ENCODE measurements at places on chromosomes 6 and 20.

DNA sequence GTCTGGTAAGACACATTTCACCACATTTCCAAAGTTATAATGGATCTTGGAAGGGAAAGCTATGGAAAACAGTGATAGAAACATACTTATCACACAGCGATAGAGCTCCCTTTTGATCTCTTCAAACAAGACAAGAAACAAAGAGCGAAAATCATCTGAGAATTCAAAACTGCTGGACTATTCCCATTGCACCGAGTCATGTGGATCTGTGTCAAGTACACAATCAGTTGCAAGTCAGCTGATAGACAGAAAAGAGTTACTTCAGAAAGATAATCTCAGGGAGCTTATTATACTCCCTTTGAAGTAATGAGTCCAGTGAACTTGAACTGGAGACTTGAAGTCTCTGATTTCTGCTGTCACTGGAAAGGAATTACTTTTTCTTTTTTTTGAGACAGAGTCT, 89.7 kb upstream of the GCM1 start:
- DNase-seq = peak; percentile 38

GRCh38 chr6:31797588-31797987, 2.0 kb upstream of the VARS1 start:
- DNase-seq = no peak

- DNase-seq = no peak
Observed at GRCh38 chr6:122476131-122476530, 4.5 kb upstream of the SERINC1 start.

DNA sequence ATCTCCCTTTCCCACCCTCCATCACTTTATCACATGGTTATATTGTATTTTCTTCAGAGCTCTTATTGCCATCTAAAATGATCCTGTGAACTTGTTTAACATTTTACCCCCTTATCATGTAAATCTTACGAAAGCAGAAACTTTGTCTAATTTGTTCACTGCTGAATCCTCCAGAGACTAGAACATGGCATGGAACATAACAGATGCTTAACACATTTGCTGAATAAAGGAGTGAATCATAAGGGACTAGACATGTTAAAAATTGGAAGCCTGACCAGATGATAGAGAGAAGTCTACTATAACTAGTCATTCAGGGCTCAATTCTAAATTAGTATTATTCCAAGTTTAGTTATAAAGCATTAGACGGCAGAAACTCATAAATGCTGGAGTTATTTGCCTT, 73.3 kb downstream of the MAN1A1 start:
- no peak for DNase-seq

GRCh38 chr6:138590796-138591709, 91.8 kb upstream of the NHSL1 start:
- peak; percentile 48 for DNase-seq

GRCh38 chr6:153705429-153705828, 333.6 kb upstream of the OPRM1 start:
- no peak for DNase-seq
